Smooth muscle cell of the pulmonary artery (primary cell): ENCODE measurements at places on chromosomes 5 and 9. TPM values are rescaled to one million over a fixed set of nuclear protein-coding genes. Genes with fewer than 3 reads are reported as not detected.

Gene CMYA5
- 0.52 and 0.69 TPM in 2 replicates for total RNA-seq

Gene ADGRD2
- not detected in 2 replicates for total RNA-seq

Gene ZSWIM6
- 13.7 and 14.3 TPM in 2 replicates for total RNA-seq

Gene FAM13B
- 15.2 and 18.5 TPM in 2 replicates for total RNA-seq

Gene TUBB4B
- 145 and 163 TPM in 2 replicates for total RNA-seq

Gene PTGES
- total RNA-seq: 6.5 and 21.0 TPM in 2 replicates

Gene SPATA31A3
- total RNA-seq: not detected in 2 replicates

Gene IL3
- total RNA-seq: not detected in 2 replicates

Gene IL4
- not detected in 2 replicates for total RNA-seq

Gene TAL2
- not detected in 2 replicates for total RNA-seq

Gene SMIM23
- total RNA-seq: not detected in 2 replicates

Gene TRIM14
- total RNA-seq: 2.6 and 7.3 TPM in 2 replicates

Gene C8G
- 0.72 and 0.79 TPM in 2 replicates for total RNA-seq

Gene NUTM2G
- total RNA-seq: not detected in 2 replicates

Gene PFN3
- not detected in 2 replicates for total RNA-seq

Gene ANKH
- total RNA-seq: 73.7 and 83.0 TPM in 2 replicates

Gene PCDHGA10
- 8.3 and 9.4 TPM in 2 replicates for total RNA-seq

Gene ZNF454
- total RNA-seq: 1.9 and 2.8 TPM in 2 replicates

Gene LIX1
- not detected in 2 replicates for total RNA-seq

Gene ITK
- not detected in 2 replicates for total RNA-seq

Gene PRDM9
- not detected in 2 replicates for total RNA-seq

Gene SPAAR
- 0.13 and 0.26 TPM in 2 replicates for total RNA-seq

Gene CD180
- not detected in 2 replicates for total RNA-seq

Gene BTNL8
- total RNA-seq: not detected in 2 replicates

Gene RANBP3L
- 0.07 TPM in 2 replicates for total RNA-seq

Gene PCA3
- 0.07 and 0.13 TPM in 2 replicates for total RNA-seq

Gene GLRA1
- not detected in 2 replicates for total RNA-seq

Gene SPINK13
- not detected in 2 replicates for total RNA-seq

Gene ANKRD18A
- total RNA-seq: not detected in 2 replicates

Gene PCDHB2
- 3.6 and 4.4 TPM in 2 replicates for total RNA-seq

Gene ACOT12
- total RNA-seq: 0.07 and 1.1 TPM in 2 replicates

Gene C5orf58
- total RNA-seq: not detected in 2 replicates

Gene GZMA
- not detected in 2 replicates for total RNA-seq

Gene PCDHGC4
- total RNA-seq: 3.5 and 4.2 TPM in 2 replicates

Gene TAF11L2
- not detected in 2 replicates for total RNA-seq

Gene TAS2R1
- total RNA-seq: not detected in 2 replicates

Gene SOX30
- total RNA-seq: not detected in 2 replicates

Gene ZNF608
- 7.7 and 10.1 TPM in 2 replicates for total RNA-seq

Gene C9orf153
- 0.98 and 0.99 TPM in 2 replicates for total RNA-seq

Gene LAMC3
- 0.30 and 0.33 TPM in 2 replicates for total RNA-seq

Gene MBLAC2
- 5.1 and 5.5 TPM in 2 replicates for total RNA-seq

Gene ARSI
- 2.2 and 10.2 TPM in 2 replicates for total RNA-seq

Gene SLC46A2
- total RNA-seq: not detected in 2 replicates

Gene CCDC180
- 0.76 and 2.4 TPM in 2 replicates for total RNA-seq

Gene POMT1
- 36.2 and 40.2 TPM in 2 replicates for total RNA-seq

Gene MARCHF11
- not detected in 2 replicates for total RNA-seq

Gene GMCL2
- total RNA-seq: not detected in 2 replicates

Gene SLC34A1
- total RNA-seq: not detected in 2 replicates

Gene BAAT
- 0.07 TPM in 1 of 2 replicates, not detected in the other for total RNA-seq

Gene FRMPD1
- not detected in 2 replicates for total RNA-seq

Gene TPD52L3
- total RNA-seq: not detected in 2 replicates

Gene BSPRY
- 0.07 TPM in 1 of 2 replicates, not detected in the other for total RNA-seq

Gene LARP1
- total RNA-seq: 76.8 and 109 TPM in 2 replicates

Gene PDE8B
- total RNA-seq: 0.40 and 0.46 TPM in 2 replicates

Gene CRHBP
- 0.33 and 3.7 TPM in 2 replicates for total RNA-seq

Gene HTR1A
- not detected in 2 replicates for total RNA-seq

Gene FSTL4
- total RNA-seq: 0.07 TPM in 1 of 2 replicates, not detected in the other
